ENCODE measurements at places on chromosomes 6 and 20.

DNA sequence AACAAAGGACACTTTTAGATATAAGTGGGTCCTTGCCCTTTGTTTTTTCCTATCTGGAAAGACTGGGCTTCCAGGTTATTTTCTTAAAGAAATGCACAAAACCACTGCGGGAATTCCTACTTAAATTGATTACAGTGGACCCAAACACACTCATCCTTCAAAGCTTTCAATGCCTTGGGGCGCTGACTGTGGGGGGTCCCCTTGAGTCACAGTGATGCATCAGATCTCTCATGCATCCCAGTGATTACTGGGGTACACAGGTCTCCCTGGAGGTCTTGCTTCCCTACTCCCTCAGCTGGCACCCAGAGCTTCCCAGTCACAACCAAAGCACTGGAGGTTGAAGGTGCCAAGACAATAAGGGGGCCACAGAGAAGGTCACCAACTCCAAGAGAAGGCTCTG is 20.7 kb downstream of the ABHD12 start:
- DNase-seq: no peak

DNA sequence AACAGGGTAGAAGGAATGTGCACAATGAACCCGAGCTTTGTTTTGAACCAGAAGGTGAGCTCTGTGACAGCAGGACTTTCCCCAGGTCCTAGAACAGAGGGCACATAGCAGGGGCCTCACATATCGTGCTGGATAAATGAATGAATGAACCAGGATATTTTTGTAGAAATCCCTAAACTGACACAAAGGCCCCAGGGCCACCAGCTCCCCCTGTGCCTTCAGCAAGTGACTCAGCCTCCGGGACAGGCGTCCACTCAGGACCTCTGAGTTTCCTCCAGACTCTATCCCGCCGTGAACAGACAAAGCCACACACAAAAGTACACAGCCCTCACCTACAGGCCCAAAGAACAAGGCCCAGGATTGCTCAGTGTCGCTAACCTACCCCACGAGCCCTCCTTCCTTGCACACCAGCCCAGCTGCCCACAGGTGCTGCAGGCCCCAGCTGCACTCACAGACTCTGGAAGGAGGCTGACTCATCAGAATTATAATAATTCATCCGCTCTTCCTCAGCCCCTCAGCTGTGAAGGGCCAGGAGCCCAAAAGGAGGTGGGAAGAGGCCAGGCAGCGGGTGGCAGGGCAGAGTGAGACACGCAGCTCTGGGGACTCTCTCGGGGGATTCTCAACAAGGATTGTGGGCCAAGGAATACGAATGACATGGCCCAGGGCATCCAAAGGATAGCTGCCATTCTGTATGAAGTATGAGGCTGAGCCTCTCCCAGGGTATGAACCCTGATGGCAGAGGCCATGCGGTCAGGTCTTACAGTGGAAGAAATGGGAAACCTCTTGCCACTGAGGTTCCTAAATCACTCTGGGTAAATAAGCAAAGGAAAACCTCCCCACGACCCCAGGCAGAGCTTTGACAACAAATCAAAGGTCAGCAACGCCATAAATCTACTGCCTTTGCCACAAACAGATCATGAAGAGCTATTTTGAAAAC is 40.9 kb downstream of the SUMO4 start:
- DNase-seq: no peak

- no peak for DNase-seq
These were observed 136.0 kb downstream of the AIG1 start for GRCh38 chr6:143196525-143197225.

- DNase-seq: no peak
These were observed 11.4 kb downstream of the HMGCLL1 start for GRCh38 chr6:55567558-55567957.

Measured in stimulated activated CD4-positive, alpha-beta T cell treated with anti-CD3 and anti-CD28 coated beads, TNF-alpha, amount 100 ng/mL, for 24 hours (primary cell).